ENCODE measurements at places on chromosomes 2 and 18.
A peak's percentile ranks its signal among the peaks of the same experiment; 100 is the strongest.

DNA sequence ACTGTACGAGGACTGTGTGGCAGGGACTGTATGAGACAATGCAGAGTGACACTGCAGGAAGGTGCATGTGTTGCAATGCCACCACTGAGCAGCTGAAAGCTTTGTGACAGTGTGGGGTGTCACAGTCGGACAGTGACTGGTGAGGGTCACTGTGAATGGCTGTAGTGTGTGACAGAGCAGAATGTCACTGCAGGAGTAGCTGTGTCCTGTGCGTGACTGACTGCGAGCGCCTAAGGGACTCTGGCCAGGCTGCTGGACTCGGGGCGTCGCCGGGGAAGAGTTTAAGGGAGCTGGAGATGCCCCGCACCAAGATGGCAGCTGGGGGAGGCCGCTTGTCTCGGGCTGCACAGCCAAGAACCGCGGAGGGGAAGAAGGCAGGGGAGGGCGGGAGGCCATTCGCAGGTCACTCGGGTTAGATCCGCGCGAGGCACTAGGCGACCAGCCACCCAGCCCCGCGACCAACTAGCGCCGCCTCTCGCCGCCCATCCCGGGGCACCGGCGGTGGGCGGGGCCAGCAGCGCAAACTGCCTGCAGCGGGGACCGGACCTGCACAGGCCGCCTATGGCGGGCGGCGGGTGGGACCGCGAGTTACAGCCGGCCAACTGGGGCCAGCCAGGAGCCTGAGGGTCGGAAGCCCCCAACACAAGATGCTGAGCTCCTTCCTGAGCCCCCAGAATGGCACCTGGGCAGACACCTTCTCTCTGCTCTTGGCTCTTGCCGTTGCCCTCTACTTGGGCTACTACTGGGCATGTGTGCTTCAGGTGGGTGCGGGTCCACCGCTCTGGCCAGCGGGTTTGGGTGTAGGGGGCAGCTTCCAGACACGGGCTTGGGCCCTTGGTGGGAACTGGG is at the start of gene ABHD1:
ABHD1 (plus strand) TSS at position 514 of the 849 bp plus-strand sequence; CDS start at position 648, 134 bp downstream.
- no peak for DNase-seq

- DNase-seq, result no peak
Measured at GRCh38 chr18:77103991-77104531, 28.5 kb downstream of the MBP start.

DNA sequence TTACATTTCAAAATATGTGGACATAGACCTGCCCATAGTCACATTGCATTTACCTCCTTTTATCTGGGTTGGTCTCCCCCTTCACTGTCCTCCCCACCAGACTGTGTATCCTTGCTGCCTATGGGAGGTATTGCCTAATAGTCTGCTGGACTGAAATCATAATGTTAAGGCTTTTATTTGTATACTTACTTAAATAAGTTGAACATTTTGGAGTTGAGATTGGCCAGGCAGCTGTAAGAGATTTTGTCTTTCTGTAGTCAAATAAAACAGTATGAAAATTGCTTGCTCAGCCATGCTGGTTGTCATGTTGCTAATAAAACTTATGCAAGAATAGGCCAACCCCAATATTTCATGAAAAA is 280.9 kb downstream of the PTPRM start:
- no peak for DNase-seq

- DNase-seq, result no peak
Measured at GRCh38 chr2:232219932-232220331, 158.6 kb upstream of the ALPP start.

DNA sequence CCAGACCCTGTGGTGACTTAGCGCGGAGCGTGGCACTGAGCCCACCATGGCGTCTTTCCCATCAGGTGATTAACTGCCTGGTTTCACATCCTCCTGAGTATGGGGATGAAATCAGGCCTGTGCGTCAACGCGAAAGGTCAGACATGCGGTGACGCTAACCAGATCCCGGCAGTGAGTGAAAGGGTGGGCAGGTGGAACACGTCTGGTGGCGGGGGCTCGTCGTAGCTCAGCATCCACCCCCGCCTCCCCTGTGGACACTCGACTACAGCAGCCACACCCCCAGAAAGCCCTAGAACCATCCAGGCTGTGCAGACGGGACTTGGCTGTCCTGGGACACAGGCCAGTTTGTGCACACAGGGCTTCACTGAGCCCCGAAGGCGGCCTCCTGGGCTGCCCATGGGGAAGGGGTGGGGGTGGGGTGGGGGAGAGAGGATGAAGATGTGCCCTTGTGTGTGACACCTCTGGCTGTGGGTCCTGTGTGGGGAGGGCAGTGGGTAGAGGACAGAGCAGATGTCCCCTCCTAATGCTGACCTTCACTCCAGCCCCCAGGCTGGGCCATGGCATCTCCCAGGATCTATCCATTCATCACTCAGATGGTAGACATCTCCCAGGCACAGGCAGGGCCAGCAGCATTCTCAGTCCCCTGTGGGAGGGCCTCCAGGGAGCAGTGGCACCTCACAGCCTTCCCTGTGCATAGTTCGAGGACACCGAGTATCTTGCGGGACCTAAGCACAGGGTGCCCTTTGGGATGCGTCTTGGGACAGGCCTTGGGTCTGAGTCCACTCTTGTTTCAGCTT is 27.5 kb downstream of the RAMP1 start:
- DNase-seq, result no peak

DNA sequence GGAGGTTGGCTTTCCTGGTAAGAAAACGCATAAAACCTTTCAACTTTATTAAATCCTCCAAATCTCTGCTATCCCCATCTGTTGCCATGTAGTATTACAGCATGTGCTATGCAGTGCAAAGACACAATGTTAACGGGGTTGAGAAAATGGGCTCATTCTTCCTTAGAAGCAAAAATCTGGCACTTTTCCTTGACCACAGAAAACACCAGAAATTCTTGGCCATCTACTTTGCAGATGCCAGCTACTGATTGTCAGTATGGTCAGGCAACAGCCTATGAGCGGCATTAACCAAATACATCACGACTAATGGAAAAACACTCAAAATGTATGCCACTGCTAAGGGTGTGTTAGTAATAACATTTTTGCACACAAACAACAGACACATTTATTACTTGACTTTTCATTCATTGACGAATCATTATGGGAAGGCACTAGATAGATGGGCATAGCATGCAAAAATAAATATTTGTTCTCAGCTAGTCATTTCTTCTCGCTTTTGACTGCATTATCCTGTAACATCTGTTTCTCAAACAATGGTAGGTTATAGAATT is 65.2 kb upstream of the CRIM1 start:
- no peak for DNase-seq

DNA sequence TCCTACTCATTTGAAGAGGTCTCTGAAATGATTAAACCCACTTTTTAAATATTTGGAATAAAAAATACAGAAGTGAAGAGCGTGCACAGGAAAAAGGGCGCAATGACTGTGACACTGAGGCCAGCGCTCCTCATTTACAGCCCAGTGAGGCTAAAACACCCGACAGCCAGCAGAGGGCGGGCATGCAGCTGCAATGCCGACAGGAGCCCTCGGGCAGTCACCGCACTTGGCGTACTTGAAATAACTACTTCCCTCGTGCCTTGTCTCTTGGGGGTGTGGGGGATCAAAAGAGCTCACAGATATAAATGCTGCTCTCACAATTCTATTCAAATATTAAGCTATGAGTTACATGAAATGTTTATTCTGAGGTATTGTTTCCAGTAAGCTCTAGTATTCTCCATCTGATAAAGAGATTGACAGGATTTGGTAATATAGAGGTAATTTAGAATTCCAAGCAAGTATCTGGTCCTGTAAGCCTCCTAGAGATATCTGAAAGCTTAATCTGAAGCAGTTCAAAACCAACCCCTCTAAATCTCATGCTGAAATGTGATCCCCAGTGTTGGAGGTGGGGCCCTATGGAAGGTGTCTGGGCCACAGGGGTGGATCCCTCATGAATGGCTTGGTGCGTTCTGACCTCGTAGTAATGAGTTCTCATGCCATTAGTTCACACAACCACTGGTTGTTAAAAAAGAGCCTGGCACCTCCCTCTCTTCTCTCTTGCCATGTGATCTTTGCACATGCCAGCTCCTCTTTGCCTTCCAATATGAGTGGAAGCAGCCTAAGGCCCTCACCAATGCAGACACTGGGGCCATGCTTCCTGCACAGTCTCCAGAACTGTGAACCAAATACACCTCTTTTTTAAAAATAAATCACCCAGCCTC is 93.6 kb downstream of the ZAP70 start:
- peak; percentile 9 for DNase-seq

- no peak for DNase-seq
Measured at GRCh38 chr2:5694306-5694705, 2.1 kb downstream of the SOX11 start.

DNA sequence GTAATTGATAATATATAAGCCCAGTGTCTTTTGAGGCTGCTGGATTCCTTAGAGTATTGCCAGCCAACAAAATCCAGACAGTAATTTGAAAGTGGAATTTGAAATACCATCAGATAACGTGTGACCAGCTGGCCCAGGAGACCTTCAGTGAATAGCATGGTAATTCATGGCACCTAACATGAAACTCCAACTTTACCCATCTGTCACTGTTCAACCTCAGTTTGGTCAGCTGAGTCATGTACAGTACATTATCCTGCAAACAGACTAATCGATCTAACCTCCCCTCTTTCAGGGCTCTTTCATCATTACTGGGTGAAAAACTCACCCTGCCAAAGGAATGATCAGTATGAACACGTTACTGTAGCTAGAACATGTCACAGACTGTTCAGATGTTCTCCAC is 230.6 kb downstream of the DOK6 start:
- no peak for DNase-seq

DNA sequence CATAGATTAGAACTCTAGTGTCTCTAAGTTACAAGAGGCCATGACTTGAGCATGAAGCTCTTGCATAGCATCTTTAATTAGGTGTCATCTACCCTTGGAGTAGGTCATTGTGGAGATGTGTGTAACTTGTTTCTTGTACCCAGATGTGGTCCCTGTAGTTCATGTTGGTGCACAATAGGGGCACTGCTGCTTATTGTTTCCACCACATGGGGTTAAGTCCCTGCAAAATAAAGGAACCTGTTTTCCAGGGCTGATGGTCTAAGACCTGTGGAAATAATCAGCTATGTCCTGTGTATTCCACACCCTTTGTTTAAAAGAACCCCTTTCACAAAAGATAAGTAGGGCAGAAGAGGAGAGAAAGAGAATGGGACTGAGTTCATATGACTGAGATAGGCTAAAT is 28.6 kb downstream of the ASXL3 start:
- no peak for DNase-seq

- DNase-seq, result no peak
Measured at GRCh38 chr2:144165599-144166250, 354.2 kb downstream of the ZEB2 start.

DNA sequence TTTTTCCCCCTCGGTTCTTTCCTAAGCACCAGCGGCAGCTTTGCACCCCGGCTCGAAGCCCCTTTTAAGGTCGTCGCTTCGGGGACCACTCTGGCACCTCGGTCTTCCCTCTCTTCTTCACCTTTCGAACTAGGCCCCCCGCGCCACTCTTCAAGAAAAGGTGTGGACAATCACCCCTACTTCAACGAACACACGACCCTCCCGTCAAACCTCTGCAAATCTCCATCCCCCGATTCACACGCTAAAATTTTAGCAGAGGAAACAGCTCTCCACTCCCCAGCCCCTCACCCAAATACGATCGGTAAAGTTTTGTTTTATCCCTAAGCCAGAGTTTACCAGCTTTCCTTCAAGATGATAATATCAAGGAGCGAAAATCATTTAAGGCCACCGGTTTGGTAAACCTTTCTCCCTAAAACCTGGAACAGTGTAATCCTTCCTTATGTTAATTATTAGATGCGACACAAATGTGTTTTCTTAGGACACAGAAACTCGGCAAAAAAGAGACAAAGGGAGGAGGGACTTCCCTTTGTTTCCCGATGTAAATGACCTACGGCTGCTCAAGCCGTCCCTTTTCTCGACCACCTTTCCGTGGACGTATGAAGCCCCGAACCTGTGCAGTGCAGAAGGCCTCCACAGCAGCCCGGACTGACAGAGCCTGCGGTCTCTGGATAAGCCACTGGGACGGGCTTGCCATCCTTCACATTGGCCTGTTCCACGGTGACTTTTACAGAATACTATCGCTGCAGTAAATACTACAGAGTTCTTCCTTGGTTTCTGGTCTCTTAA is 85.2 kb downstream of the RBMS1 start:
- DNase-seq, result no peak

GRCh38 chr2:166375195-166375735 is 479 bp downstream of the SCN9A start:
- DNase-seq, result no peak

DNA sequence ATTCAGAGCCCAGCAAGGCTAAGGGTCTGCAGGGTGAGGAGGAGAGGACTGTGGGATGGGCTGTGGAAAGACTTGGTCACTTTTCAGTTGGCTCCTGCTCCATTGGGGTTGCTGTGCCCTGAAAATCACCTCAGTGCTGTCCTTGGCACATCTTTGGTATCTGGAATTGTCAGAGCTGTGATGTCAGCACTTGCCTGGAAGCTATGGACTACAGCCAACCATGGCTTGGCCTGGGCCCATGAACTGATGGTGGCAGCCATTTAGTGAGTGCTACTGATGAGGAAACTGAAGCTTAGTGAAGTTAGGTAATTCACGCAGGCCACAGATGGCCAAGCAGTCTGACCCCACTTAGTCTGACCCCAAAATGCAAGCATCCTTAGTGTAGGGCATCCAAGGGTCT is 121.8 kb upstream of the SERPINE2 start:
- DNase-seq, result no peak

DNA sequence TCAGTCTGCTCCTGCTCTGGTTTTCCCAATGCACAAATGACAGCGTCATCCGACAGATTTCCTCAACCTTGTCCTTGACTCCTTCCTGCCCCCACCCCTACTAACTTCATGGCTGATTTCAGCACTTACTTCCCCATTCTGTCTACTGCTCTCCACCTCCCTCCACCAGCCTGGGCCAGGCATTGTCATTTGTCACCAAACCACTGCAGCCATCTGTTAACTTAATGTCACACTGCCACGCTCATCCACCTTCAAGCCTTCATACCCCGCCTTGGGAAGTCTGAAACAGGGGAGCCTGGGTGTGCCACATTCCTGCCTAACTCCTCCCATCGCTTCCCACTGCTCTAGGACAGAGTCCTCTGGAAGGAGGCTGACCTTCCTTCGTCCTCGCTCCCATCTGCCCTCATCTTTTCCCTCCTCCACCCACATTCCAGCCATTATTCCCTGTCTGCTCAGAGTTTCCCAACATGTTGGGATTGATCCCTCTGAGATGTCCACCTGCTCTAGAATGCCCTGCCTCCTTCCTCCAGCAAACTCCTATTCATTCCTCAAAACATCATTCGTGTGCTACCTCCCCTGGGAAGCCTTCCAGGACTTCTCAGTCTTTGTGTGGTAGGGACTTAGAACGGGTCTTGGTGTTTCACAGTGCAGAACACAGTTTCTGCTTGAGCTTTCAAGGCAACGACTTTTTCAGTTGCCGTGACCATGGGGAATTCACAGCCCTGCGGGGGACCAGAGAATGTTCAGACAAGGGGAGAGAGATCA is 42.2 kb upstream of the SMAD7 start:
- DNase-seq, result peak; percentile 84

GRCh38 chr2:25444608-25445270 is 103.0 kb upstream of the DNMT3A start:
- no peak for DNase-seq

Measured in GF-D8 (cell line).